EL (cell line): ENCODE measurements at places on chromosomes 3 and 15.

DNA sequence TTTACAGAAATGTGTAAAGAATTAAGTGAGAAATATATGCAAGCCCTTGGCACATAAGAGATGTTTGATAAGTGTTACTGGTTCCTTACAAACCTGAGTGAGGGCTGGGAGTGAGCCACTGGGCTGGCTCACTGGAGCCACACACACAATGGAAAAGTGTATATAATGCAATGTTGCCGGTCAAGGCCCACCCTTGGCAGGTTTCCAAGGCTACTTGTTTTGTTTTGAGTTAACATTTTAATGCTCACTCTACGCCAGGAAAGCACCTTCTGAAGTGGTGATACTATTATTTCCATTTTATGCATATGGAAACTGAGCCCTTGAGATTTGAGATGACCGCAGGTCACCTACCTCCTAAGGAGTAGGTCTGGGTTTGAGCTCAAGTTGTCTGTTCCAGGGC lies 71.8 kb upstream of the FHIT start:
- no peak for DNase-seq

GRCh38 chr3:194075088-194075615 lies 60.8 kb upstream of the HES1 start:
- no peak for DNase-seq

GRCh38 chr15:45790325-45790943 lies 155.6 kb downstream of the SQOR start:
- DNase-seq = peak; percentile 8

- DNase-seq = no peak
Measured at GRCh38 chr3:171347301-171348039, 112.7 kb downstream of the TNIK start.

DNA sequence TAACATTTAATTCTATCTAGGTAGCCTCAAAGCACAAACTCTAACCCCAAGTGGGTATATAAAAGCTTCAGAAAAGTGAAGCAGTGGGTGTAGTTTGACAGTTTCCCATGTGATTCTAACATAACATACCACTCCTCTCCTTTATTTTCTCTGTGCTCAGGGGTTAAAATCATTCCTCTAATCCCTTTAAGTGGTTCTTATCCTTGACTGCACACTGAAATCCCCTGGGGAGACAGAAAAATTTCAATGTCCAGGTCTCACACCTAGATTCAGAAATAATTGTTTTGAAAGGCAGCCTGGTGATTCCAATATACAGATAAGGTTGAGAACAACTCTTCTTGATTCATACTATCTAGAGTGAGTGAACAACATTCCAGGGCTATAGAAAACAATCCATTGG lies 986.4 kb downstream of the ROBO1 start:
- no peak for DNase-seq
